ENCODE measurements at places on chromosomes 3 and 15.

DNA sequence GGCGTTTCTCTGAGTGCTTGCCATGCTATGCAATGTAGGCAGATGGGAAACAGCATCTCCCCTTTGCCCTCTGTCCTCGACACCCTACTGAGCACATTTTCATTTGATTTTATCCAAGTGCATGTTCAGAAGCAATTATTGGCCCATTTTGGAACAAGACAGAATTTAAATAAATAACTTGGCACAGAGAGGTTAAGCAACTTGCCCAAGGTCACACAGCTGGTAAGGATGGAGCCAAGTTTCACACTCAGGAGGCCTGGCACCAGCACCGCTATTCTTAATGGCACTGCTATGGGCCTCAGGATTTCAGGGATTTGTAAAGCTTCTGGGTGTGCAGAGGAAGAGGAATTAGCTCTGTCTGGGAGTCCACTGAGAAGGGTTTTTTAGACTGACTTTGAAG is 2.5 kb upstream of the GRIP2 start:
- no peak for DNase-seq

GRCh38 chr3:52216585-52217408 is 8.6 kb downstream of the TLR9 start:
- peak; percentile 14 for DNase-seq

DNA sequence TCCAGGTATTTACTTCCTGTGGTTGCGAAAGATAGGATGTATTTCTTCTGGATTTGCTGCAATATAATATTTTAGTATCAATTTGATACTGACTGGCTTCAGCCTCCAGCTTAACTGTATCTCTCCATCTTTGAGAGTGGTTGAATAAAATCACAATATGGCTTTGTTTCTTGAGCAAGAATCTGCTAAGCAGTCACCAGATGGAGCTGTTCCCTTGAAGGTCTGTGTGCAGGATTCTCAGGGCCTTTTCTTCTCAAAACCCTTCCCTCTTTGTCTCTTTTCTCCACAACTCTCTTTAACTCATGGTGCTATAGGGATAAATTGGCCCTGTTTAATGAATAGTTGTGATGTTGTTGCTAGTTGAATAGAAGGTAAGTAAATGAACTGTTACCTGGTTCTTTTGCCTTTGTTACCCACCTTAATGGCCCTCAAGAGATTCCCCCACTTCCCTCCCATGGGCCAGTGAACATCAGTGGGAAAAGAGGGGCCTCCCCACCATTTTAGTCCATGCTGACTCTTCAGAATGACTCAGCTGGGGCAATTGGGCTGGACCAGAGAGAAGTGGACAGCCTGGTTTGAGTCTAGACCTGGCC is 34.8 kb upstream of the RAB6B start:
- peak; percentile 58 for DNase-seq

DNA sequence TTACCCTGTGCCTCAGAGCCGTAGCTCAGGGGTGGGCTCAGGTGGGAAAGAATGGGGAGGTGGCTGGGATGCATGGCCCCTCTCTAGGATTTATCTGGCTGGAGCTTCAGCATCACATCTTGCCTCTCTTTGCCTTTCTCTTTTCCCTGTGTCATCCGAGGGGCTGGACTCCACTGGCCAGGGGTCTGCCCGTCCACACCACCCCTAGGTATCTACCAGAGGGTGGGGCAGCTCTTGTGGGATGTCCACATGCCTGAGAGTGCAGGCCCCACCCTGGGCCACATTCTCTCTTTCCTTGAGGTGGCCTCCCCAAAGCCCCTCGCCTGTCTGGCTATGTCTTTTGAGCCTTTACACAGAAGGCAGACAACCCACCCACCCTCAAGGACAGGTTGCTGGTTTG is 37.2 kb downstream of the PXYLP1 start:
- no peak for DNase-seq

GRCh38 chr3:152909180-152909883 is 74.4 kb downstream of the P2RY1 start:
- DNase-seq, result peak; percentile 62

DNA sequence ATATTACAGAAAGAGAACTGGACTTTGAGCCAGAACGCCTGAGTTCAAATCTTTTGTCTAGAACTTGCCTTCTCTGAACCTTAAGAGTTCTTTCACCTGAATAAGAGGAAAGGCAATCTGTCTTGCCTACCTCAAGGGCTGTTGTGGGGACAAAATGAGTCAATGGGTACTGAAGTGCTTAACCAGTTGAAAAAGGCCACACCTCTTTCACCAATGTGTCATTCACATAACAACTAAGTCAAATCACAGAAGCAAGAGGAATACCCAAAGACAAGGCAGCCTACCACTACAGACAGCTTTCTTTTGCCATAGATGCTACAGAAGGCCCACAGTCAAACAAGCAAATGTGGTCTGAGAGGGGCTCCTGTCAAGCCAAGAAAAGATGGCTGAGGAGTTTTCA is 39.7 kb downstream of the NBEAL2 start:
- no peak for DNase-seq

GRCh38 chr3:8984526-8984925 is 21.3 kb upstream of the RAD18 start:
- DNase-seq, result no peak

GRCh38 chr3:156166808-156167207 is 46.4 kb downstream of the KCNAB1 start:
- DNase-seq, result no peak
